Esophagus mucosa (tissue), 1 donor: ENCODE measurements at places on chromosomes 1 and 21.

- ATAC-seq: no peak
Measured at GRCh38 chr1:155864393-155864792, 5.0 kb downstream of the SYT11 start.

DNA sequence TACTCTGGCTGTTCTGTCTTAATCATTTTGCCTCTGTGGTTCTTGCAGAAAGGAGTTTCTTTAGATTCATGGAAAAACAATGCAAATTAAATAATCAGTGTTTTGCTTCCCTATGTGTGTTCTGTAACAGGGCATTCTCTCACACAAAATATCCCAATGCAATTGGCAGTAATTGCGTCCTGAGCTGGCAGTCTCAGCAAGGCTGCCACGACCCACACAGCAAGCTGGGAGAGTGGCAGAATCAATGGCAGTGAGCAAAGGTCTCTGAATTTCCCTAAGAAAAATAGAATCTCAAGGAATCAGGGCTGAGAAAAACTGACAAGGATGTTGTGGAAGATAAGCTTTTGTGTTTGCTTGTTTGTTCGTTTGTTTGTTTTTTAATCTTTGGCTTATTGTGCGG, 198.1 kb upstream of the ST6GALNAC5 start:
- no peak for ATAC-seq

DNA sequence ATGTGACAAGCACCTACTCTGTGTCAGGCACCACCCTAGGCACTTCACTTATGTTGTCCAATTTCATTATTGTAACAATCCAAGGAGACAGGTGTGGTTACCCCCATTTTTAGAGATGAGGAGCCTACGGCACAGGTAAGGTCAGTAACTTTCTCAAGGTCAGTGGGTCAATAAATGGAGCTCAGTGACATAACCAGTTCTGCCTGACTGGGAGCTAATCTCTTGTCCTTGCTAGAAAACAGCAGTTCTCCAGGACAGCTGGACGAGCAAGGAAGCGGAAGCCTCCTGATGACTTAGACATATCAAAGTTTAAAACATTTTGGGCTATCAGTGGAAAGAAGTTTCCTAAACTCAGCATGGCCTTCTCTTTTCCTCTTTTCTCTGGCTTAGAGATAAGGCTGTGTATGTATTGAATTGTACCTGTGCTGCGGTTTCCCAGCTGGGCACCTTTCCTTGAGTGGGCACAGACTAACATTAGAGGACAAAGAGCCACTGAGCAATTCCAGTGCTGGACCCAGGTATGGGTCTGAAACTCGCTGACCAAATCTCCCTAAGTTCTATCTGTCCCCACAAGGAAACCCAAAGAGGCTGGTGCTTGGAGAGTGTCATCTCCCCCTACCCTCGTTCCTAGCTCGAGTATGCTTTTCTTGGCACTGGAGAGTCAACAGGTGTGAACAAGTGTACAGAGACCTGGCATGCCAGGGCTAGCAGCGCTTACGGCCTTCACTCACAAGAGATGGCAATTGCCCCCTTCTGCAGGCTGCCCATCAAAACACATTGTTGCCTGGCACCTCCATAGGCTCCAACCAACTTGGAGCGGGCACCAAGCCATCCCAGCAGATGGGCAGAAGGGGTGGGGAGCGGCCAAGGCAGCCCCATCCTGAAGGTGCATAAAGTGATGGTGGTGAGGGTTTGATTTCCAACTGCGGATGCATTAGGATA, 456.1 kb upstream of the PROX1 start:
- no peak for ATAC-seq

GRCh38 chr1:39671433-39671792, 494 bp downstream of the NT5C1A start:
- peak; percentile 7 for ATAC-seq

DNA sequence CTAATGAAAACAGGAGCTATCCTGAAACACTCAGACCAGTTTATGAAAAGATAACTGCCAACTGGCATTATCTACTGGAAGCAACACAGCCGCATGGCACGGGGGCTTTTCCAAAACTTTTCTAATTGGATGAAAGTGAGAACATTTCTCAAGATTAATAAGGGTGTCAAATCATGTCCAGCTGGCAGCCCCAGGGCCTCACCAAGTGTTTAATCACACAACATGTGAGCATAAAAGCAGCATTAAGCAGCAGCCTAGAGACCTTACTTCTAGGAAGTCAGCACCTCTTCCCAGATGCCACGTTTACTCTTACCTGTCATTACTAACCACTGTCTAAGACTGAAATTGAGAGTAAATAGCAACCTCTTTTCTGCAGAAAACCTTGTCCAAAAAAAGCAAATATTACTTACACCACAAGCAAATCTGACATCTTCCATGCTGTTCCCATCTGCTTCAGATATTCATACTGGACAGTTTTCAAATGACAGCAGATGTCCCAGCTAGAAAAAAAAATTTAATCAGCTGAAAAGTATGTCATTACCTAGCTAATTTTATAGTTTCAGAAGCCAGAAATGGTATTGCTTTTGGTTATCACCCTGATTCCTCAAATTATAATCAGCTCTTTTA, 341.5 kb upstream of the ZP4 start:
- ATAC-seq: no peak

DNA sequence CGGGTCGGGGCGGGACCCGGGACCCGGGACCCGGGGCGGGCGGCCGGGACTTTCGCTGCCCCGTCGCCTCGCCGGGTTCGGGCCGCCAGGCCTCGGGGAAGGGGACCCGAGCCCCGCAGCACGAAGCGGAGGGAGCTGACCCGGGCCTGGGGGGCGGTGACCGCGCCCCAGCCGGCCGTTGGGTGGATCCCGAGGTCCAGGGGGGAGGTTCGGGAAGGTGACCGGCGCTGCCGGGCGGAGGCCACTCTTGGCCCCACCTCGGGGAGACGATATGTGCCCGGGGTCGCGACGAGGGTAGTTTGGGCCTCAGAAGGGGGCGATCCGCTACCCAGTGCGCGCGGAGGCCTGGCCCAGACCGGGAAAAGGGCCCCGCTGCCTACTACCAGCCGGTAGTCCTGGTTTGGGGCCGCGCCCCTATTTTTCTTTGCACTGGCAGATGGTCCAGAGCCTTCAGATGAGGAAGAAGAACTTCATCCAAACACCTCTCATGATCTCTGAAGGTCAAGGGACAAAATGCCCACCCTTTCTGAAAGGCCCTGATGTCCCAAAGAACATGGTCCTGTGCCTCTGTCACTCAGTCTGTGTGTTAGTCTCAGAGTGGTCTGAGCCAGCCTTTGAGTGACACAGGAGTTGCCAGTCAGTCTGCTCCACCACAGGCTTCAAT, 766 bp downstream of the AGO4 start:
- peak; percentile 54 for ATAC-seq

- no peak for ATAC-seq
Measured at GRCh38 chr1:71737768-71738167, 544.6 kb downstream of the NEGR1 start.

DNA sequence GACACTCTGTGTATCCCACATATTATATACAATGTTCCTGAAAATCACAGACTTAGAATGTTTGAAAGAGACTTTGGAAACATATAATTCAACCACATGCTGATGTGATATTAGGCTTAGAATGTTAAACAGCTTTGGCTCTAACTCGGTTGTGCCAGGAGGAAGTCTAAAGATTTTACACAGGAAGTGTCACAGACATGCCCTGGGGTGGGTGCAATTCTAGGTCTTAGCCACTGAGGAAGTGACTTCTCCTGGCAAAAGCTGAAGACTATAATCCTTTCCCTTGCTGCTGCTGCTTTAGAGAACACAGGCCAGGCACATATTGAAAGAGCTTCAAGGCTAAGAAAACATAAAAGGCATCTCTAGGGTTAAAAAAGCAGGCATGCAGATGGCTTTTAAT, 51.0 kb downstream of the RPL5 start:
- ATAC-seq: no peak

- ATAC-seq: no peak
Measured at GRCh38 chr1:192235127-192235526, 76.9 kb downstream of the RGS18 start.

GRCh38 chr1:153550827-153551500, 1.9 kb upstream of the S100A3 start:
- no peak for ATAC-seq

- no peak for ATAC-seq
Measured at GRCh38 chr1:248710305-248710900, 7.8 kb upstream of the OR14I1 start.
